ENCODE measurements at places on chromosomes 7 and 10.

GRCh38 chr10:60270426-60270825 lies 119.2 kb downstream of the ANK3 start:
- DNase-seq = peak; percentile 8

GRCh38 chr10:96968682-96969423 lies 136.8 kb downstream of the LCOR start:
- DNase-seq = no peak

GRCh38 chr7:48837266-48837665 lies 87.1 kb upstream of the CDC14C start:
- DNase-seq = no peak

DNA sequence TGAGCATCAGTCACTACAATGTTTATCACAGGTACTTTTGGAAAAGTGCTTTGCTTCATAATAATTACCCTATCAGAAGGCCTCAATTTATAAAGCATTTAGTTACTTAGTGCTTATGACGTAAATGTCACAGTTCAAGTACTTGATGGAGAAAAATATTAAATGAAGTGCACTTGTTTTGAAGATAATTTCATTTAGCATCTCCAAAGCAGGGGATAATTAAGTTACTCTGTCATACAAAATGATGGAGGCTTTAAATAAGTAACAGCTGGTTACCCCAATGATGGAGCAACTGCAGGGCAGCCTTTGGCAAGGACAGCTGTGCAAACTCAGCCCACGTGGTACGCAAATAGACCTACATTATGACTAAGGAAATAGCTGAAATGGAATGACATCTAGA lies 768.8 kb downstream of the GRM8 start:
- no peak for DNase-seq

Measured in AG10803 (cell line).